Lower lobe of right lung (tissue), 2 donors: ENCODE measurements at places on chromosomes 3 and 15. TPM values are rescaled to one million over a fixed set of nuclear protein-coding genes. Genes with fewer than 3 reads are reported as not detected.

Gene SPSB4
- 0.80 TPM for total RNA-seq

Gene CP
- total RNA-seq = 48.9 TPM

Gene GOLGA6L4
- 1.6 TPM for total RNA-seq

Gene MAPKAPK3
- total RNA-seq = 68.6 TPM

Gene WWTR1
- total RNA-seq = 89.5 TPM

DNA sequence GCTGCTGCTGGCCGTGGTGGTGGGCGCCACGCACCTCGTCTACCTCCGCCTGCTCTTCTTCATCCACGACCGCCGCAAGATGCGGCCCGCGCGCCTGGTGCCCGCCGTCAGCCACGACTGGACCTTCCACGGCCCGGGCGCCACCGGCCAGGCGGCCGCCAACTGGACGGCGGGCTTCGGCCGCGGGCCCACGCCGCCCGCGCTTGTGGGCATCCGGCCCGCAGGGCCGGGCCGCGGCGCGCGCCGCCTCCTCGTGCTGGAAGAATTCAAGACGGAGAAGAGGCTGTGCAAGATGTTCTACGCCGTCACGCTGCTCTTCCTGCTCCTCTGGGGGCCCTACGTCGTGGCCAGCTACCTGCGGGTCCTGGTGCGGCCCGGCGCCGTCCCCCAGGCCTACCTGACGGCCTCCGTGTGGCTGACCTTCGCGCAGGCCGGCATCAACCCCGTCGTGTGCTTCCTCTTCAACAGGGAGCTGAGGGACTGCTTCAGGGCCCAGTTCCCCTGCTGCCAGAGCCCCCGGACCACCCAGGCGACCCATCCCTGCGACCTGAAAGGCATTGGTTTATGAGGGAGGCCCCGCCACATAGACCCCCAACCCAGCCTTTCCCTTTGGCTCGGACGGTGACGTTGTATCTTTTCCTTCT is 1.1 kb downstream of the GPR27 start:
- peak; percentile 49 for DNase-seq

GRCh38 chr3:111324645-111325044 is 217.4 kb upstream of the CD96 start:
- DNase-seq = no peak

DNA sequence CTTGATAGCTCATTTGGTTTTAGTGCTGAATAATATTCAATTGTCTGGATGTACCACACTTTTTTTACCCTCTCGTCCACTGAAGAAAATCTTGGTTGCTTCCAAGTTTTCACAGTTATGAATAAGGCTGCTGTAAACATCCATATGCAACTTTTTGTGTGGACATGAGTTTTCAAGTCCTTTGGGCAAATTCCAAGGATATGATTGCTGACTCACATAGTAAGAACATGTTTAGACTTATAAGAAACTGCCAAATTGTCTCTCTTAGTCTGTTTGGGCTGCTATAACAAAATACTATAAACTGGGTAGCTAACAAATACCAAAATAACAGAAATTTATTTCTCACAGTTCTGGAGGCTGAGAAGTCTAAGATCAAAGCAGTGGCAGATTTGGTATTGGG is 59.5 kb upstream of the TNFSF10 start:
- no peak for DNase-seq

DNA sequence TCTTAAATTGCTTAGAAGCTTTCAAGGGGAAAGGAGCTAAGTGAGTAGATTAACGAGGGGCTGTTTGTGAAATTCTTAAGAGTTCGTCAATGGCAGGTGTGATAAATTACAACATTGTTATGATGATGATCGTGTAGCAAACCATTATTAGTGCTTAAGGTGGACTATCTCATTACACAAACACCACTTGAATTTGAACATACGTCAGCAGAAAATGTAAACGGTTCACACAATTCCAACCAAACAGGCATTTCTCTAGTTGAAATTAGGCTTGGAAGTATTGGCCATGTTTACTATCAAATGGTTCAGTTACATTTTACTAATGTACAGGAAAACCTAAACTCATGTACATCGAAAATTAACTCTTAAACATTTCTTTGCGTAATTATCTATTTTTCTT is 102.8 kb downstream of the PYDC2 start:
- no peak for DNase-seq

DNA sequence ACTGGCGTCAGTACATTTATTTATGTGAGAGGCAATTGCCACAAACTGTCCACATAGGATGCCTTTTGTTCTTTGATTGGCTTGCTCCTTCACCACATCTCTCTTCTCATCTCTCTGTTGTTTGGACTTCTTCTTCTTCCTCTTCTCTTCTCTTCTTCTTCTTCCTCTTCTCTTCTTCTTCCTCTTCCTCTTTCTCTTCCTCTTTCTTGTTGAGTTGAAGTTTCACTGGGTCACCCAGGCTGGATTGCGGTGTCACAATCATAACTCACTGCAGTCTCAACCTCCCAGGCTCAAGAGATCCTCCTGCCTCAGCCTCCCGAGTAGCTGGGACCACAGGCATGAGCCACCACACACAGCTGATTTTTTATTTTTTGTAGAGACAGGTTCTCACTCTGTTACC is 67.7 kb upstream of the GSK3B start:
- no peak for DNase-seq

DNA sequence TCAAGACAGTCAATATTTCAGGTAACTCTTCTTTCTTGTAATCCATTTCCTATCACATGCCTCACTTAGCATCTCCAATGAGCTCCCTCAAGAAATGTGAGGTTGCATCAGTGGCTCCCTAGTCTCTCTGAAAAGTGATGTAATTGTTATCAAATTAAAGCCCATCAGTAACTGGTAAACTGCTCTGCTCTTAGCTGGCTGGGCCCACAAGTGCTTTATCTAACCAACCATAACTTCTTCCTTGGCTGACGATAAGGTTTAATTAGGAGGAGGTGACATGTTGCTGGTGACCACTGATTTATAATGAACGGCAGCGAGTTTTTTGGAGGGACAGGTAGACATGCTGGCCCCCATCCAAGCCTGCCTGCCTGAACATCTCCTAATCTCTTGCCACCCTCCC is 79.6 kb downstream of the RTP4 start:
- DNase-seq = no peak

GRCh38 chr15:62348623-62349022 is 183.5 kb upstream of the C2CD4B start:
- no peak for DNase-seq

GRCh38 chr3:156551746-156552145 is 3.2 kb downstream of the SSR3 start:
- DNase-seq = no peak

DNA sequence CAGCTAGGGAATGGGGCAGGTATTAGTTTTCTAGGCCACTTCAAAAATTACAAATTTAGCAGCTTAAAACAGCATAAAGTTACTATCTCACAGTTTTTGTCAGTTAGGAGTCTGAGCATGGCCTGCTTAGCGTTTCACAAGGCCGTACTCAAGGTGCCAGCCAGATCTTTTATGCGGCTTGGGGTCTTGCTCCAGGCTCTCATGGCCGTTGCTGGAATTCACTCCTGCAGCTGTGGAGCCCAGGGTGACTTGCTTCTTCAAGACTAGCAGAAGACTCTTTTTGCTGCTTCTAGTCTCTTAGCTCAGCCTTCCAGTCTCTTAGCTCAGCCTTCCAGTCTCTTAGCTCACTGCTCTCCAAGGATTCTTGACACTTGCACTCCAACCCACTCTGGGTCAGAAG is 242.1 kb upstream of the CTDSPL start:
- no peak for DNase-seq

- no peak for DNase-seq
Measured at GRCh38 chr3:174153871-174154270, 705.3 kb upstream of the NAALADL2 start.

DNA sequence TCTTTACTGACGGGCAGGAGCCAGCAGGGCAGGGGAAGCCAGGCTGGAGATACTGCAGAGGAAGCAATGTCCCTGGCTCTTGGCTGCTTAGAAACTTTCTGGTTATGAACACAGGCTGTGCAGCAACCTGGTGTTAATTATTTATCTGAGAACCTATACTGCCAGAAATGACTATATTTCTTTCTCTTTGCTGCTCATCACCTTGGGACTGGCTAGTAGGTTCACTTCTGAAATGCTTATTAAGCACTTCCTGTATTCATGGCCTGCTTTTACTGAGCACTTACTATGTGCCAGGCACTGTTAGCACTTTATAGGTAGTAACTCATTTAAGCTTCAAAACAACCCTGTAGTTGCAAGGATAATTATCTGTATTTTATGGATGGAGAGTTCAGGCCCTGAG is 57.6 kb downstream of the RAB11A start:
- DNase-seq = no peak

- no peak for DNase-seq
Measured at GRCh38 chr3:13718436-13718835, 161.4 kb downstream of the WNT7A start.

DNA sequence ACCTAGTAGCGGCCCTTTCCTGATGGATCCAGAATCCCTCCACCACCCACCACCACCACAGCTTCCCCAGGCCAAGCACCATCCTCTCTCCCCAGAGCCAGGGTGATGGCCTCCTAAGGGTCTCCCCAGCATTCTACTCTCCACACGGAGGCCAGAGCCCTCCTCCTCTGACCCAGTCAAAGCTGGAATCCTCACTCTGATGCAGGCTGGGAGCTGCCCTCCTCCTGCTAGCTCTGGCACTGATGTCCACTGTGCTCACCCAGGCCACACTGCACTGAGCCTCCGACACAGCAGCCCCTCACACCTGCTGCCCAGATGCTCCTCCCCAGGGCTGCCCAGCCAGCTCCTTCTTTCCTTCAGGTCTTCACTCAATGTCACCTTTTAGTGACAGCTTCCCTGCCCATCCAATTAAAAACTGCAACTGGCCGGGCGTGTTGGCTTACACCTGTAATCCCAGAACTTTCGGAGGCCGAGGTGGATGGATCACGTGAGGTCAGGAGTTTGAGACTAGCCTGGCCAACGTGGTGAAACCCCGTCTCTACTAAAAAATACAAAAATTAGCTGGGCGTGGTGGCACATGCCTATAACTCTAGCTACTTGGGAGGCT is 21.0 kb downstream of the XXYLT1 start:
- DNase-seq = no peak

GRCh38 chr3:133153382-133153781 is 115.2 kb downstream of the TMEM108 start:
- no peak for DNase-seq

- peak; percentile 64 for DNase-seq
Measured at GRCh38 chr15:61750271-61751084, 309.8 kb downstream of the VPS13C start.

DNA sequence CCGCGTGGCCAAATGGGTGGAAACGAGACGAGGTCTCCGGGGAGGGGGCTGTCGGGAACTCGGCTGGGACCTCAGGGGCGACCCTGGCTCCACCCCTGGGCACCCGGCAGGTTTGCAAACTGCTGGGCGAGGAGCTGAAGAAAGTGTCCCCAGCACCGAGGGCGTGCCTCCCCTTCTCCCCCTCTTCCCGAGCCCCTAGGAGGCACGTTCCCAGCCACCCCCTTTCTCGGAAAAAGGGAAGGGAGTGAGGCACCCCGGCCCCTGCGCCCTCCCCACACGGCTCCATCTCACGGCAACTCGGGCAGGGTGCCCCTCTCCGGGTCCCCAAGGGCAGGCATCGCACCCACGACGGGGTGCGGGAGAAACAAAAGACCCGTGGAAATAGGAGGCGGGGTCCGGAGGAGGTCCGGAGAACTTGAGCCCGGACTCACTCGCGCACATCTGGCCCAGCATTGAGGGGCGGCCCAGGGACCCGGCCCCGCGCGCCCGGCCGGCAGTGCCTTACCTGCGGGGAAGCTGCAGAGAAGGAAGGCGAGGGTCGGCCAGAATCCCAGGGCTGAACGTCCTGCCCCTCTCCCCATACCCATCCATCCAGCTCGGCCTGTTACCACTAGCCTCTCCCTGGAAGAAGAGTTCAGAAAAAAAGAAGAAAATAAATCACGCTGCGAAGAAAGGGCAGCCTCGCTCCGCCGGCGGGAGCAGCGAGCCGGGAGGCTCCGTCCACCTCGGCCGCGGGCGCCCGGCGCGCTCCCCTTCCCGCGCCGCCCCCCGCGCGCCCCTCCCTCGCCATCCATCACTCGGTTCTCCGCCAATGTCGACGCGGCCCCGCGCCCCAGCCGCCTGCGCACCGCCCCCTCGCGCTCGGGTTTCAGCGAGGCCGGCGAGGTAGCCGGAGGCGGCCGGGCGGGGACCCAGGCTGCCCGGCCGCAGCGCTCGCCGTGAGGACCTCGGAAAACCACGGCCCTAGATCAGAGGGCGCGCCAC is 16.3 kb downstream of the RGMA start:
- peak; percentile 82 for DNase-seq

DNA sequence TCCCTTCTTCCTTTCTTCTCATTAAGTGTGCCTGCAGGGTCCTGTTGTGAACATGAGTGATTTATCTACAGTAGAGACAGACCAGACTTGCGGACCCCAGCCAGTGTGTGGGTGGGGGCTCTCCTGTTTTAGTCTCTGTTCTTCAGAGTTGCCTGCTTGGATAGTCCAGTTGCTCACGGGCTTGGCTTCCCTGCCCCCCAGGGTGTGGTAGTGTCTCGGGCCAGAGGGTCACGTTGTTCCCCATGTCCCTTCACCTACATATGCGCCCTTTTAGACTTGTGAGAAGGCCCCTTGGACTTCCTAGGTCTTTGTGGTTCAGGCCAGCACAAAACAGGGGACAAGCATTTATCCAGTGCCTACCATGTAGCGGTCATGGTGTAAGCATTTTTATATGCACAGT is 85.8 kb downstream of the AAGAB start:
- no peak for DNase-seq

GRCh38 chr15:80915472-80915871 is 74.1 kb downstream of the MESD start:
- no peak for DNase-seq

GRCh38 chr15:42605796-42606195 is 30.4 kb downstream of the STARD9 start:
- DNase-seq = no peak

DNA sequence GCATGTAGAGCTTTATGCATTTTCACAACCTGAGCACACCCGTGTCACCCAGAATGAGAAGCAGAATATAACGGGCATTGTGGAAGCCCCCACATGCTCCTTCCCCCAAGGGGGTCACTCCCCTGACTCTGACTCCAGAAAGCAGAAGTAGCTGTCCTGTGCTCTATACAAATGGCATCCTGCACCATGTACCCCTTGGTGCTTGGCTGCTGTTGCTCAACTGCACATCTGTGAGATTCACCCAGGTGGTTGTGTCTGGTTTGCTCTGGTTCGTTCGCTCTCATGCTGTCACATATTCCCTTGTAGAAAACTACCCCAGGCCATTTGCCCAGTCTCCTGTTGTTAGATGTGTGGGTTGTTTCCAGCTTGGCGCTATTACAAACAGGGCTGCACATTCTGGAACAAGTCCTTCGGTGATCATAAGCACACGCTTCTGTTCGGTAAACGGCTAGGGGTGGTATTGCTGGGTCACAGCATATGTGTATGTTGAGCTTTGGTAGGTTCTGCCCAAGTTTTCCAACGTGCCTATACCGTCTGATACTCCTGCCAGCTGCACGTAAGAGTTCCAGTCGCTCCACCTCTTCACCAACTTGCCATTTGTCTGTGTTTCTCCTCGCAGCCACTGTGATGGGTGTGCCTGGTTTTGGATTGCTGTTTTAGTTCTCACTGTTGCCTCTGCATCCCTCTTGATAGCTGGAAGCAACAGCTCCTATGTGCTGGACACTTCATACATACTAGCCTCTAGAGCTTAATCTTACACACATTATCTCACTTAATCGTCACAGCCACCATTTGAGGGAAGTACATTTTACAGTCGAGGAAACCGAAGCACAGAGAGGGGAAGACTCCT is 65.4 kb upstream of the SLC6A6 start:
- peak; percentile 20 for DNase-seq

- no peak for DNase-seq
Measured at GRCh38 chr3:57709559-57709958, 16.7 kb upstream of the DENND6A start.
